ENCODE measurements at places on chromosomes 4 and X.

GRCh38 chr4:26342328-26343037, 21.7 kb downstream of the RBPJ start:
- DNase-seq, result no peak

- DNase-seq, result no peak
Measured at GRCh38 chr4:99447079-99447478, 11.9 kb upstream of the ADH7 start.

- DNase-seq, result no peak
Measured at GRCh38 chr4:141815646-141816045, 179.3 kb downstream of the IL15 start.

DNA sequence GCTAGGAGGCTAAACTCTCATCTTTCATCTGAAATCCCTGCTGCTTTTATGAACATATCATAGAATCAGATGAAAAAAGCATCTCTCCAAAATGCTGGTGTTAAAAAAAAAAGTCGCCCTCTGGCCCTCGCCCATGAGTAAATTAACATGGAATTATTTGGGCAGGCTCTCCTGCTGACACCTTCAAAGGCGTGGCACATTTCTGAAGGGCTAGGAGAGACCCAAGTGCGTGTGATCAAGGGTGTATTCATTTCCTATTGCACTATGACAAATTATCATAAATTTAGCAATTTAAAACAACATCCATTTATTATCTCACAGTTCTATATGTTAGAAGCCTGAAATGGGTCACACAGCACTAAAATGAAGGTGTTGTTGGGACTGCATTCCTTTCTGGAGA, 5.1 kb downstream of the ANXA3 start:
- DNase-seq, result no peak

- DNase-seq, result no peak
Measured at GRCh38 chr4:86921608-86922252, 13.1 kb upstream of the AFF1 start.

- DNase-seq, result no peak
Measured at GRCh38 chr4:75325318-75325979, 188.8 kb downstream of the RCHY1 start.

DNA sequence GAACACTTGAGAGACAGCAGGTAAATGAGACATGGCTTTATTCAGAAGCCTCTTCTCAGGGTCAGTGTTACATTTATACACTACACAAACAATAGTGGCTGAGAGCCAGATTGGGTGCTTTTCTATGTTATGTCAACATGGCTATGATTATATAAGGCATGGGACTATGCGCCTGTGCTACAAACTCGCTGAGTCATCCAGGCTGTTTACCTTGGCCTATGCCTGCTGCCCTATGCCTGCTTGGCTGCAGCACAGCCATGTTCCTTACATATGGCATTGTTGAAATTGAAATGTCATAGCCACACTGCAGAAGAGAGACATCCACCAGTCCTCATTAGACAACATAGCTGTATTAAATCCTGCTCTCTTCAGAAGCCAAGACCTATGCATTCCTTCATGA, 236.3 kb upstream of the NWD2 start:
- DNase-seq, result no peak

DNA sequence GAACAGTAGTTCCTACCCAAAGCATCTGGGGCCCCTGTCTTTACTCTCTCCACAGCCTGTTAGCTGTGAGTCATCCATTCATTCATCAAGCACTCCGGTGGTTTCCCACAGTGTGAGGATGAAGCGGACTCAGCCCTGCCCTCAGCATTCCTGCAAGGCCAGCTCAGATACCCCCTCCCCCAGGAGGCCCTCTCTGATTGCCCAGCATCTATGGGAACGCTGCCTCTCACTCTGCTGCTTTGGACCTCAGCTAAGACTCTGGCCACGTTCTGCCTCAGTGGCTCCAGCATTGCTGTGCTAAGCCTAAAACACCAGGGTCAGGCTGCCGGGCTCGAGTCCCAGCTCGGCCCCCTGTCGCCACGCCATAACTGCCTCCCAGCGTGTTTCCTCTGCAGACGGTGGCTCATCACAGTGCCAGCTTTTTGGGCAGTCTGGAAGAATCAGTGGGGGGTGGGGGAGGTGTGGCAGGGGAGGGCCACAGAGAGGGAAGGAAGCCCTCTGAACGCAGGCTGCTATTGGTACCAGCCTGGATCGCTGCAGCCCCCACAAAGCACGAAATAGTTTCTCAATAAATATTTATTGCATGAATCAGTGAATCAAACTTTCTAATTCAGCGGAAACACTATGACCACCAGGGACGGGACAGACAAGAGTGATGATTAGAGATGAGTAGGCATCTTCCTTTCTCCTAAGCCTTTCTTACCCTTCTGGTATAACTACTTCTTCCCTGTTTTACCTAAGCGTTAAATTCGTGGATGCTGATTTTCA, 74.4 kb downstream of the SORCS2 start:
- DNase-seq, result no peak

GRCh38 chr4:183959319-183960045, 54.4 kb downstream of the STOX2 start:
- DNase-seq, result no peak

GRCh38 chrX:24553011-24553410, 87.9 kb downstream of the PDK3 start:
- no peak for DNase-seq

DNA sequence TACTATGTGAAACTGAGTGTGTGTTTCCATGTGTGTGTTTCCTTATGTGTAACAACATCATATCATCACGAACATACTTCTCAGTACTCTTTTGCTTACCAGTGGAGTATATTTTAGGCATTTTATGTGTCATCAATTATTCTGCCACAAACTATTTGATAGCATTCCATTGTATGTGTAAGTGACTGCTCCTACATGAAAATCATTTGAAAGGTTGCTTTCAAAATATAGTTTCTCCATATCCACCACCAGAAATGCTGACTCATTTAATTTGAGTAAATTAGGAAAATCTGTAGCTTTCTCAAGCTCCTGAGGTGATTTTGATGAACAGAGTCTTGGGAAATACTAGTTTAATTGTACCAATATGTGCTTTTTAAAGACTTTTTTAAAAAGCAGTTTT, 376.2 kb downstream of the PCDH18 start:
- no peak for DNase-seq

GRCh38 chr4:158777423-158778155, 8.8 kb downstream of the FNIP2 start:
- no peak for DNase-seq

DNA sequence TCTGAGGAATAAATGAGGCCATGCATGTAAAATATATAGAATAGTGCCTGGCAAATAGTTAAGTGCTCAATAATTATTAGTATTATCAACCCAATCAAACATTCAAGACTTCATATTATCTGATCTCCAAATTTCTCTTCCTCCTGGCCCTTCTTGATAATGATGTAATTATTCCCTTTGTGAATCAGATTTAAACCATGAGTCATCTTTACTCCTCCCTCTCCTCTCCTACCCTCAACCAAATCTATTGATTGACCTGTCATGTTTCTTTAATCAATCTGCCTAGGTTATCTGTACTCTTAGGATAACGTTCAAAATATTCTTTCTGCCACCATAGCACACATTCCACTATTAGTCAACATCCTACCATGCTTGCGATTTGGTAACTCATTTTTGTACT, 129.8 kb upstream of the NAP1L5 start:
- no peak for DNase-seq

GRCh38 chrX:97907791-97908190, 1024.1 kb downstream of the RPA4 start:
- no peak for DNase-seq

DNA sequence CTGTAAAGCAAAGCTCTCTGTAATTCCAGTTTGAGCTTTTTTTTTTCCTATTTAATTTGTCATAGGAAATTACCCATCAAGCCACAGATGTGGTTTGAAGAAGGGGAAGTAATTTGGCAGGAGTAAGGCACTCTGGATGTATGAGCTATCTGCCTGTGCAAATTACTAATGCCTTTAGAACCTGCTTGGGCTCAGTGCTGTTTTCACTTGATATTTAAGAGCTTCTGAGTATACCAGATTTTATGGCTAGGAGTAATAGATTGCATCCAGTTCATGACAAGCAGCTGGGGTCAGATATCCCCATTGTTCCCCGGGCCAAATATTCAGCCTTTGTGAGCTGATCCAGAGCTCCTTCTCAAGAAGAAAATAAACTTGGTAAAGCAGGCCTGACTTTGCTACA, 89.1 kb downstream of the DCAF8L2 start:
- no peak for DNase-seq
